ENCODE measurements at places on chromosomes 4 and X. TPM values are rescaled to one million over a fixed set of nuclear protein-coding genes. Genes with fewer than 3 reads are reported as not detected.

- peak; percentile 46 for DNase-seq
Measured at GRCh38 chr4:24763631-24764297, 31.6 kb upstream of the SOD3 start.

- DNase-seq, result no peak
Measured at GRCh38 chrX:135695471-135695870, 18.0 kb upstream of the CT45A1 start.

- DNase-seq, result no peak
Measured at GRCh38 chr4:106583567-106583966, 215.0 kb upstream of the GIMD1 start.

DNA sequence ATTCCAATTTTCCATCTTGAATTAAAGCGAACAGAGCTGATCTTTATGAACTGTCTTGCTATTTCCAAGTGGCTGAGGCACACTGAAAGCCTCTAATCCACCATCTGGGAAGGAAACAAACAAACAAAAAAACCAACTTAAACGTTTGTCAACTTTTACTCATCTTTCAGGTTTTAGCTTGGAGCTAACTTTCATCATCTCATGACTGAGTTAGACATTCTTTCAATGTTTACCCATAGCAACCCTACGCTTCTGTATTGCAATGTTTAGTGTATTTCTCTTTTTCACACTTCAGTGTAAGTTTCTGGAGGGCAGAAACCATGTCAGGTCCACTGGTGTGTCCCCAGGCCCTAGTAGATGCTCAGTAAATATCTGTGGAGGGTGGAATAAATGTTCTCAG lies 343.8 kb downstream of the GBA3 start:
- DNase-seq, result no peak

GRCh38 chrX:115330498-115331168 lies 41.1 kb downstream of the LUZP4 start:
- DNase-seq, result no peak

- no peak for DNase-seq
Measured at GRCh38 chr4:174449944-174450785, 72.1 kb downstream of the HPGD start.

Gene LAS1L
- 25.9 TPM for total RNA-seq

GRCh38 chr4:118869808-118870342 lies 18.8 kb upstream of the SYNPO2 start:
- DNase-seq, result no peak

DNA sequence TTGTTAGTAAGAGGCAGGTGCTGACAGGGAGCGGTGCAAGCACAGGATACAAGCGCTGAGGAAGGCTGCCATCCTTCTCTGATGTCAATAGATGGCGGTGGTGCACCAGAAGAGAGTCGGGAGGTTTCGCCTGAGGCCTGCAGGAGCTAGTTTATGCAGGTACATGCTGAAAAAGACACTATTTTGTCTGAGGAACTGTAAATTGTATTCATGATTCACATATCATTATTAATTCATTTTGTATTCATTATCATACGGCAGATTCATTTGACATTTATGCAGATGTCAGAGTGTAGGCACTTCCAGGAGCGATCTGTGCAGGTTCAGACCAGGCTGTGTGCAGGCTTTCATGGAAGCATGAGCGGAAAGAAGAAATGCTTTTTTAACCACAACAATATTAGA lies 824.0 kb downstream of the STIM2 start:
- DNase-seq, result peak; percentile 35

DNA sequence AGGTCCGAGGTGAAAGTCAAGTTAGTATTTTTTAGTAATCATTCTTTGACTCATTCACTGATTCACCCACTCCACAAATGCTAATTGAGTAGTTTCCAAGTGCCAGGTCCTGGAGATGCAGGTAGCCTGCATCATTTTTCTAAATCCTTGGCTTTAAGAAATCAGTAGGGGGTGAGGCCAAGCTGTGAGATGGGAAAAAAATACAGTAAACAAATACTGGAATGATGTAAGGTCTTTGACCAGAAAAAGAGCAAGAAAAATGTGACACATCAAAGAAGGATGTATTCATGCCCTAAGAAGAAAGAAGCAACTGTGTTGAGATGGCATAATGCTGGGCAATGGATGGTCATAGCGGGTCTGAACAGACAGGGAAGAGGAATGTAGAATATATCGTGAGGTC lies 1386.6 kb downstream of the PCDH7 start:
- DNase-seq, result no peak

Gene IL3RA
- 24.4 TPM for total RNA-seq

Gene PNCK
- 1.1 TPM for total RNA-seq

DNA sequence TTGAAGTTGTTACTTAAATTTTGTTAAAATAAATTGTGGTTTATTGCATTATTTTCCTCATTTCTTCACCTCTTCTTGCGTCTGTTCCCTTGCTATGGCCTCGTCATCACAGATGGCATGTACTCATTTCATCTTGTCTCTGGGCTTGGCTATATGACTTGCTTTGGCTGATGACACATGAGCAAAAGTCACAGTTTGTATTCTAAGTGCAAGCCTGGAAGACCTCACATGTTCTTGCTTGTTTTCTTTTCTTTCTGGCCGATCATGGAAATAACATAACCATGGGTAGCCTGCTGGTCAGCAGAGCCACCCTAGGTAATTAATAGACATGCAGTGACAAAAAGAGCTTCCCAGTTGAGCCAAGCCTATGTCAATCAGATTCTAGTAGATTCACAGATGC lies 527.9 kb downstream of the SPRY1 start:
- DNase-seq, result no peak

DNA sequence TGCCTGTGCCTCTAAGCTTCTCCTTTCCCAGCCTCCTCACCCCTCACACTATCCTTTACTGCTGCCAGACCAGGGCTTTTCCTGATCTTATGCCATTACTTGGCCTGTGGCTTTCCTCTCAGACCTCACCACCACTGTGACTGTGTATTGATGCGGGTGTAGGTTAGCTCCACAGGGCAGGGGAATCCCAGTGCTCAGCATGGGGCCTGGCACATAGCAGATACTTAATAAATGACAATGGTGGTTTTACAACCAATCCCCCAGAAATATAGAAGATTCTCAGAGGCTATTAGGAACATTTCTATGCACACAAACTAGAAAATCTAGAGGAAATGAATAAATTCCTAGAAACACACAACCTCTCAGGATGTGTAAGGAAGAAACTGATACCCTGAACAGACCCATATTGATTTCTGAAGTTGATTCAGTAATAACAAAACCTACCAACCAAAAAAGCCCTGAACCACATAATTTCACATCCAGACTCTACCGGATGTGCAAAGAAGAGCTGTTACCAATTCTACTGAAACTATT lies 129.6 kb upstream of the QRFPR start:
- DNase-seq, result no peak

Gene PRSS48
- not detected for total RNA-seq

Gene PPARGC1A
- 9.1 TPM for total RNA-seq

DNA sequence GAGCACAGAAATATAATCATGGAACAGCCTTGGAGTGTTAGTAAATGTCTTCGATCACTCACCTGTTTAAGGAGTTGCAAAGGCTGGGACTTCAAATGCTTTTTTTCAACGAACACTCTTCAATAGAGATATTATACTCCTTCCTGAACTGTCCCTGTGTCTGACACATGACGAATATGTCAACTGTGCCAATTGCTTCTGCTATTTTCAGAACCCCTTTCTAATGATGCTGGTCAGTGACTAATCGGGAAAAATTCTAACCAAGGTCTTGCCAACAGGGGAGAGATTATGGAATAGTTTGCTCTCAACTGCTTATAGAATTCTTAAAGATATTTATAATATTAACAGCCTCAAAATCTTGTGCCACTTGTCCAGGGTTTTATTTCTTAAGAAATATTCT lies 8.5 kb upstream of the KLHL34 start:
- no peak for DNase-seq

- DNase-seq, result no peak
Measured at GRCh38 chrX:13076176-13076961, 31.9 kb upstream of the FAM9C start.

DNA sequence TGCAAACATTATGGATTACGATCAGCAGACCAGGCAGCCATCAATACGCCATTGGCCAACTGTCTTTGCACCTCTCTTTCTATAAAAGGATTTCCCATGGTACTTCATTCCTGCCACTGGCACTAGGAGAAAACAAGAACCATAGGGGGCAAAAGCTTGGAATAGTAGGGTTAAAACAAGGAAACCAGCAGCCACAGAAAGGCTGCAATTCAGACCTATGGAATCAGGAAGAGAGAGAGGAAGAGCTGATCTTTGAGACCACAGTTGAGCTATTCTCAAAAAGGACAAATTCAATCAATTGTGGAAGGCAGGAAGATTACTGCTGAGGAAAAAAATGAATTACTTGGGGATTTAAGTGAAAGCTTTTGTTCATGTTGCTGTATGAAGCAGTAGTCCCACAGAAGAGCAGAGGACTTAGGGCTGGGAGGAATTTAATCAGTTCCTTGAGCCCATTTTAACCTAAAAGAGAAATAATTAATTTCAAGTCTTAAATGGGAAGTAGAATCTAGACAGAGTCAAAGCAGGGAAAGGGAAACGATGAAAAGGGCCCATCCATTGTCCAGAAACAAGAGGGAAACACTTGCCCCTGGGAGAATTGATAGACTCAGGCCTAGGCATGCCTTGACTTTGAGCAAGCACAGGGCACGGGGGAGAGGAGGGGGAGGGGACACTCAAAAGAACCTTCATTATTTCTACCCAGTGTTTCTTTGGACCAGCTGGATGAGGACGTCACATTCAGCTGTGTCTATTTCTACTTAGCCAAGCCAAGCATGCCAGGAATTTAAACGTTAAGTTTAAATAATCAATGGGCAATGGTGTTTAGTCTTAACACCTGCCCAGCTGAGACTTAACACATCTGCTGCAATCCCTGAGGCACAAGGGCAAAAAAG lies 50.7 kb downstream of the SCD5 start:
- no peak for DNase-seq

Gene FAM47E
- 3.2 TPM for total RNA-seq

- no peak for DNase-seq
Measured at GRCh38 chr4:183390374-183390773, 54.1 kb upstream of the CDKN2AIP start.

DNA sequence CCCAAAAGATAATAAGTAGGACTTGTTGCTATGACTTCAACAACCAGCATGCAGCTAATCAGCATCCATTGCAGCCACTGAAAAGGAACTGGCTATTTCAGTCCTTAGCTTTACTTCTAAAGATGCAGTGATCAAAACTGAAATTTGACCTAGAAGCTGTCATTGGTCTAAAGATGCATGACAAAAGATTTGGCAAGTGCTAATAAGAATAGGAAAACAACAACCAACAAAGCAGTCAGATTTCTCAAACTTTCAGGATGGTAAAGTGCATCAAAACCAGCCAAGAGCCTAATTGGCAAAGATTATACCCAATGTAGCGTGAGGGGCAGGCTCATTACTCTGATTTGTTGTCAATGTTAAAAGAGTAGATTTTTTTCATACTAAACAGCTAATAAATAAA lies 77.1 kb upstream of the WDR17 start:
- no peak for DNase-seq

Gene TRIML2
- not detected for total RNA-seq

- DNase-seq, result no peak
Measured at GRCh38 chr4:113905301-113905700, 74.1 kb downstream of the ARSJ start.

Gene SYP
- total RNA-seq, result 3.0 TPM

Gene CFAP47
- 1.3 TPM for total RNA-seq

Gene TBX22
- not detected for total RNA-seq

GRCh38 chr4:1870328-1870577 lies 940 bp upstream of the NSD2 start:
- DNase-seq, result no peak

Gene GAGE12H
- total RNA-seq, result not detected

DNA sequence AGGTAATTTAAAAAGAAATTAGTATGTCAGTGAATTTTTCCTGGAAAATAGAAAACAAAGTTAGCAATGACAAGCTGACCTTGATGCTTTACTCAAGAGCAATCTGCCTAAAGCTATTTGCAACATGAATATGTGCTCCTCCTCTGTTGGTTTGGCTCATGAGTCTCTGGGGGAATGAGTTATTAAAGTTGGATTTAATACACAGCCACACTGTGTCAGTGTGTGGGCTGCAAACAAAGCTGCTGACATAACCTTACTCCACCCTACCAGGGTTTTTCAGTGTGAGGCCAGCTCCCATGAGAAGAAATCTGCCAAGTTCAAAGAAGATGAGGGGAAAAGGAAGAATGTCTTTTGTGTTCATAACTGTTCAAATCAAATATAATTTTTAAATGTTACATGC lies 280.5 kb downstream of the TLL1 start:
- no peak for DNase-seq

- no peak for DNase-seq
Measured at GRCh38 chr4:153748378-153748777, 11.4 kb downstream of the RNF175 start.

GRCh38 chr4:38559374-38559773 lies 104.6 kb upstream of the KLF3 start:
- no peak for DNase-seq

GRCh38 chrX:65528293-65528692 lies 6.3 kb downstream of the LAS1L start:
- no peak for DNase-seq

DNA sequence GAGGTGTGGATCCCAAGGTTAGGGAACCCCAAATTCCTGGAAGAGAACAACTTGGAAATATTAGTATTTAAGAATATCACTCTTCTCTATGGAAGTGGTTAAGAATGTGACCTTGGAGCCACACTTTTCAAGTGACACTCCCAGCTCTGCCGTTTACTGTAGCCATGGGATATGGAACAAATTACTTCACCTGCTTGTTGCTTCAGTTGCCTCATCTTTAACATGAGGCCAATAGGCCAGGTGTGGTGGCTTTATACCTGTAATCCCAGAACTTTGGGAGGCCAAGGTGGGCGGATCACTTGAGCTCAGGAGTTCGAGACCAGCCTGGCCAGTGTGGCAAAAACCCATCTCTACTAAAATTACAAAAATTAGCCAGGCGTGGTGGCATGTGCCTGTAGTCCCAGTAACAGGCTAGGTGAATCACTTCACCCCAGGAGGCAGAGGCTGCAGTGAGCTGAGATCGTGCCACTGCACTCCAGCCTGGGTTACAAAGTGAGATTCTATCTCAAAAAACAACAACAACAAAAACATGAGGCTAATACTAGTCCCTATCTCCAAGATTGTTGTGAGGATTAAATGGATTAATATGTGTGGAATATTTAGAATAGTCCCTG lies 13.0 kb downstream of the IL13RA1 start:
- DNase-seq, result no peak

GRCh38 chrX:129793604-129794191 lies 13.9 kb downstream of the SASH3 start:
- DNase-seq, result no peak

GRCh38 chr4:174252412-174252811 lies 31.1 kb downstream of the FBXO8 start:
- no peak for DNase-seq

GRCh38 chrX:30777575-30777974 lies 111.5 kb downstream of the TAB3 start:
- DNase-seq, result no peak

- no peak for DNase-seq
Measured at GRCh38 chrX:53398216-53398615, 24.2 kb downstream of the SMC1A start.

Gene SPANXB1
- not detected for total RNA-seq

DNA sequence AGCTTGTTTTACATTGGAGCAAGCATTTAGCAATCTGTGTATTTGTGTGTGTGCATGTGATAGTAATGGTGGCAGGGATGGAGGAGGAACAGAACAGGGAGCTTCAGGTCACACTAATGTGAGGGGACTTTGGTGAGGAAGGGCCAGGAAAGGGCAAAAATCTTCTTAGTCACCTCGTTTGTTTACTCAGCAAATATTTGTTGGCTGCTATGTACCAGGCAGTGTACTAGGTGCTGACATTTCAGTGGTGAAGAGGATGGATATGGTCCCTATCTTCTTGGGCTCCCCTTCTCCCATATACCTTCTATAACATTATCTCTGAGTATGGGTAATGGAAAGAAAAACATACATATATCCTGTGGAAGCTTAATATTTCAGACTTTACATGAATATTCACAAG lies 48.5 kb upstream of the HDAC8 start:
- no peak for DNase-seq

Measured in left lung (tissue), 14 donors.